ENCODE measurements at places on chromosomes 2 and 18.

- peak; percentile 3 for DNase-seq
These were observed 638 bp downstream of the RPS7 start for GRCh38 chr2:3575534-3576262.

- DNase-seq, result no peak
These were observed 292.8 kb downstream of the LNPK start for GRCh38 chr2:175709248-175709647.

DNA sequence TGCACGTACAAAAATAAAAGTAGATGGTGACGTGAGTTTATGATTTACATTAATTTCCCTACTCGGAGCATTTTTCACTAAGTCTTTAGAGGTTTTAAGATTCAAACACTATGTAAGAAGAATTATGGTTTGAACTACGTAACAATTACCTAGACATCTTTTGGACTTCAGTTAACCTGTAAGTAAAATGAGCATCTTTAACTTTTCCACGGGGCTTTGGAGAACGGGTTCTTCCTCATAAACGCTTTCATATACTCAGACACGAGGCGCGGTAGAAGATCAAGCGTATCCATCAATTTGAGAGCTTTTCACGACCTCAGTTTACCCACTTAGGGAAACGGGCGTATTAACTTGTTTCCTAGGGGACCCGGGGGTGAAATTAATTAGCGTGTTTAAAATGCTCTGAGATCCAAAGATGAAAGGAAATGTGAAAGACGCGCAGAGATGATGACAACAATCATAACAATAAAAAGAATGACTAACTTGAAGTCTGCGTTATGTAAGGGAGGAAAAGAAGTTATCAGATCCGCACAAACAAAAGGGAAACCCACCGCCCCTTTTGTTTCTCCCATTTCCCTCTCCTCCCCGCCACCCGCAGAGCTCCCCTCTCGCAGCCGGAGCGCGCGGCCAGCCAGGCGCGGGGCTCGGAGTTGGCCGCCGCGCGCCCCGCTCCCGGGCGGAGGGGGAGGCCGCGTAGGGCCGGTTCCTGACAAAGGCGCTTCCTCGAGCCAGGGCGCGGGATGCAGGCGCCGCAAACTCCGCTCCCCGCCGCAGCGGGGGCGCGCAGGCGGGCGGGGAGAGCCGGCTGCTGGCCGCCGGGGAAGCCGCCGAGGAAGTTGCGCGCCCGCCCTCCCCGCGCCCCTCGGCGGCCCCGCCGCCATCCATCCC is 807 bp downstream of the PELI1 start:
- DNase-seq, result no peak

DNA sequence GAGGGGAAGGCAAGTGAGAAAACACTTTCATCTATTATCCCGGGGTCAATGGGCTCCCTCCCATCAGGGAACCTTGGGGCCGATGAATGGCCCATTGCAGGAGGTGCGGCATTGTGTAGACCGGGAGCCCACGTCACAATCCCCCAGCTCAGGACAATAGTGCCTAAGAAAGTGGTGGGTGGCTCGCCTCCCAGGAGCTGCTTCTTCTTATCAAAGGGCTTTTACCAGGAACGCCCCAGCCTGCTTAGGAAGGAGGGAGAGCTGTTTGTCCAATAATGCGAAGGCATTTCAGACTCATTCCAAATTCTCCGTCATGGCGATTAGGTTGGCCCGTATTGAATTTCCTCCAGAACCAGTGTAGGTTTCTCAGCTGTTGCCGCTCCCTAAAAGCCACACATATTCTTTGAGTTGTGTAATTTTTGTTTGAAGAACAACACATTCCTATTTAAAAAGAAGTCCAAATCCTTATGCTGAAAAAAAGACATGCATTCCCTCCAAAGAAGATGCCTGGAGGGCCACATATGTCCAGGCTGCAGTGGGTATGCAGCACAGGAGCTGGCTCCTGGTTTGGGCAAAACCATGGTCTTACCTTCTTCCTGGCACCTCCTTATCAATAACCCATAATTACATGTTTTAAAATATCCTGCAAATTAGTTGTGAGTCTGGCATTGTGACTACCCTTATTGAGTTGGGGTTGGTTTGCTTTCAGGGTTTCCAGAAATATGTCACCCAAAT is 264.7 kb downstream of the MYCN start:
- no peak for DNase-seq

- no peak for DNase-seq
These were observed 1.1 kb upstream of the KCTD1 start for GRCh38 chr18:26549263-26550094.

- DNase-seq, result no peak
These were observed 54.7 kb downstream of the VWC2L start for GRCh38 chr2:214465363-214466146.

GRCh38 chr2:27712522-27712921 is 48.8 kb downstream of the SLC4A1AP start:
- no peak for DNase-seq

GRCh38 chr2:39603436-39603835 is 62.3 kb upstream of the TMEM178A start:
- no peak for DNase-seq

DNA sequence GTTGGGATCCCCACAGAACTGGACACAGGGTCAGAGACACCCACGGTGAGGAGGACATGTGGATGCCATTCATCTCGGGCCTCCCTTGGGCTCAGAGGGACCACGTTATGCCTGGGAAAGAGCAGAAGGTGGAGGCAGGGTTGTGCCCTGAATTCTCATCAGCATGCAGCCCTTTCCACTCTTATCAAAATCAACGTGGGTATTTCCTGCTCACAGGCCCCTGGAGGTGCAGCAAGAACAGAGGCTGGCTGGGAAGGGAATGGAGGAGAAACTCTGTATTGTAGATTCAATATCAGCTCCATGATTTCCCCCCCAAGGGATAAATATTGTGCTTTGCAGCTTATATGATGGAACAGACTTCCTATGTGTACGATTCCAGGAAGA is 90.9 kb downstream of the SETBP1 start:
- no peak for DNase-seq

GRCh38 chr2:240467149-240467642 is 31.7 kb downstream of the GPC1 start:
- DNase-seq, result no peak

DNA sequence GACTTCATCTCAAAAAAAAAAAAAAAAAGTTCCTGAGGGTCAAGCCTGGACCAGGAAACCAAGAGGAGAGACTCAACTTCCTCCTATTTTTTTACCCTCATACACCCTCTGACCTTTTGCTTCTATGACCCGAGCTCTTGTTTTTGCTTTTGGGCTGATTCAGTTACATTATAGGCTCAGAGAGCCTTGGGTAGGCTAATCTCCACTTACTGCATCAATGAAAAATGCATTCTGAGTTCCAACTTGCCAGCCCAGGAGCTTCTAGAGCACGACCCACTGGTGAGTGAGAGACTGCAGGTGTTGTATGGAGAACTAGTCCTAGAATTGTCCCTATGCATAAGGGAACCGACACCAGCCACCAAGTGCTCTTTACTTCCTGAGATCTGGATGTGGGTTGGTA is 91.1 kb downstream of the CABLES1 start:
- no peak for DNase-seq

DNA sequence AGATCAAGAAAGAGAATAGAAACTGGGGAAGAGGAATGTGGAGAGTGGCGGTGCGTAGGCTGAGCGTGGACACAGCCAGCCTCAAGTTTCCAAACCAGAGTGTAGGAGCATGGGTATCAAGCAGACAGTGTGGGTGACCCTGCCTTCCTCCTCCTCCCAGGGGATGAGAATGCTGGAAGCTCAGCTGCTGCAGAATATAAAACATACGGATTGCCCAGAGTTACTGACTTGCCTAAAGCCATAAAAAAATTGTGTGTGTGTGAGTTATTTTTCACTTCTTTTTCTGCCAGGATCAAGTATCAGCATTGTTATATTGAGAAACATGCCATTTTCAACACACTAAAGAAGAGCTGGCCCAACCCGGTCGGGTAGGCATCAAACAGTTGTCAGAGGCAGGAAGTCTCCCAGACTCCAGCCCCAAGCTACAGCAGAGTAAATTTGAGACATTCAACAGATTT is 333.3 kb upstream of the ACVR2A start:
- DNase-seq, result no peak

DNA sequence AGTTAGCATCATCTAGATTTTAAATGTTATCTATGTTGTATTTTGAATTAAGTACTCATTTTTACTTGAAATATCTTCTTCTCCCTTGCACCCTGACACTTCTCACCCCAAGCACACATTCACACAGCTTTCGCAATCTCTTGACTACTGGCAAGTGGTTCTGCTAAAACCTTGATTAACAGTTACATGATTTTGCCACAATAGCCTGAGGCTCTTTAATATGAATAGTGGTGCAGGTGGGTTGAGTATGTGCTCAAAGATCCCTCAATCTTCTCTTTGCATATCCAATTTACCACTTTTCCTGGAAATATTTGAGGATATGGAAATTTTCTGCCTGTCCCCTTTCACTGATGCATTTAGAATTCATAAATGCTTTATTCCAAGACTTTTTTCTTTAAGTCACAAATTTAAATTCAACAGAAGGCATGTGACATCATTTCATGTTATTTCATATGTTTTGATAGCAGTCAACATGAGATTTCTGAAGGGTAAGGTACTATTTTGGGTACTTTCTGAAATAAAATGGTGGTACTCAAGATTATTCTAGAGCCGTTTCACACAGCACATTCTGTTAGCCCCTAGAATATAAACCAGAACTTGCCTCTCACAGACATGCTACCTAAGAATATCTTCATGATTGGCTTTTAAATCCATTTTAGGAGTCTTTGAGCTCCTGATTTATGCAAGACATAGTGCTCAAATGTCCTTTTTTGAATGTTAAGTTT is 339.7 kb downstream of the RPRM start:
- DNase-seq, result no peak

- no peak for DNase-seq
These were observed 45.7 kb upstream of the ACAA2 start for GRCh38 chr18:49859021-49859359.

GRCh38 chr2:18630941-18631340 is 41.6 kb upstream of the NT5C1B start:
- no peak for DNase-seq

DNA sequence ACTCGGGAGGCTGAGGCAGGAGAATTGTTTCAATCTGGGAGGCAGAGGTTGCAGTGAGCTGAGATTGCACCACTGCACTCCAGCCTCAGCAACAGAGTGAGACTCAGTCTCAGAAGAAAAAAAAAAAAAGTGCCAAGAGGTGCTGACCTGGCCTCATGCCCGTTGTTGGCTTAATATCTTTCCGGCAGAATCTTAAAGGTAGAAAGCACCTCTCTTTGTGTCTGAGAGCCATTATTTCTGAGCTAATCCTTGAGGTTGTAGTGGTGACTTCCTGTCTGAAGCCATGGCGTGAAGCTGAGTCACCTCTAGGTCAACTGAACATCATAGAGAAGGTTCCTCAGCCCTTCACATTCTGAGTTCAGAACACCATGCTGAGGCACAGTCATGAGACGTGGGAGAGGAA is 60.4 kb downstream of the WDSUB1 start:
- DNase-seq, result no peak

DNA sequence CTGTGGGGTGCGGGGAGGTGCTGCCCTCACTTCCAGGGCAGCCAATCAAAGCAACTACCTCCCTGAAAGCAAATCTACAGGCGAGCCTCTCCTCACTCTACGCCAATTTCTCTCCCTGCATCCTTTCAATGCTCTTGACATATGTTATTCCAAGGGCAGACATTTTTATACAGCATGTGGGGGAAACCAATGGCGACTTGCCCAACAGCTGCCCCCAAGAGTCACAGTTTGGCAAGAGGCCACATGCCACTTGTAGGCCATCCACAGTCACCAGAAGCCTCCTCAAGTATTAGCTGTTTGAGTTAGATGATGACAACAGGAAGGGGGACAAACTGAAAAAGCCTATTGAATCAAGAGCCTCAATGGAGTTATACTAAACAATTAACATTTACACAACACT is 114.6 kb downstream of the MYO5B start:
- DNase-seq, result no peak

DNA sequence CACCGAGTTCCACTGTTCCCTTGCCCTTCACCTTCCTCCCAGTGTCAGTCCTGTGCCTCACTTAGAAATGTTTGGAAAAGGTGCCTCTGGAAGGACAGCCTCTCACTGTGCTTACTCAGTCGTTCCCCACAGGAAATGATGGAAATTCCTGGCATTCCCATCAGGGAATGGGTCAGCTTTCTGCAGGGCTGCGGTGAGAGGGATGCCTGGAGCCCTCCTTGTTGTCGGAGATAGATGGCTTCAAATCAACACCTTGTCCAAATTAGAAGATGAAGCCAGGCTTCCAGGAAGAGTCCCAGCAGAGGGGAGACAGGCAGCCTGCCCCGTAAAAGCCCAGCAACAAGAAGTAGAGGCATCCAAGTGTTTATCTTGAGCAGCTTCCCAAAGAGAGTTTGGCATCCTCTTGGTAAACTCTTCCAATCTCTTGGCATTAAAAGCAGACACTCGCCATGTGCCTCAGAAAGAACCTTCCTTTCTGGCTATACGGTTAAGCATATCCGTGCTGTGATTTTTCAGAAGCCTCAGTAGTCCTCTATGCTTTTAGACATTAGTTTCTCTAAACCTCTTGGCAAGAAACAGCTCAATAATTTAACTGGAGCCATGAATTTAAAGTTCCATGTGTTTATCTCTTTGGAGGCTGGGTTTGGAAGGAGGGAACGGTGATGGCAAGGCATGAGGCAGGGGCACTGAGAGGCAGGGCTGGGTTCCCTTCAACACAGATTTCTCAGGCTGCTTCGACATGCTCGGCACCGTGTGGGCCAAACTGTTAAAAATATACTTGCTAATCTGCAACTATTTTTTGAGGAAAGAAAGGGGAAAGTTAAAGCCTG is 25.1 kb downstream of the COLEC12 start:
- no peak for DNase-seq

DNA sequence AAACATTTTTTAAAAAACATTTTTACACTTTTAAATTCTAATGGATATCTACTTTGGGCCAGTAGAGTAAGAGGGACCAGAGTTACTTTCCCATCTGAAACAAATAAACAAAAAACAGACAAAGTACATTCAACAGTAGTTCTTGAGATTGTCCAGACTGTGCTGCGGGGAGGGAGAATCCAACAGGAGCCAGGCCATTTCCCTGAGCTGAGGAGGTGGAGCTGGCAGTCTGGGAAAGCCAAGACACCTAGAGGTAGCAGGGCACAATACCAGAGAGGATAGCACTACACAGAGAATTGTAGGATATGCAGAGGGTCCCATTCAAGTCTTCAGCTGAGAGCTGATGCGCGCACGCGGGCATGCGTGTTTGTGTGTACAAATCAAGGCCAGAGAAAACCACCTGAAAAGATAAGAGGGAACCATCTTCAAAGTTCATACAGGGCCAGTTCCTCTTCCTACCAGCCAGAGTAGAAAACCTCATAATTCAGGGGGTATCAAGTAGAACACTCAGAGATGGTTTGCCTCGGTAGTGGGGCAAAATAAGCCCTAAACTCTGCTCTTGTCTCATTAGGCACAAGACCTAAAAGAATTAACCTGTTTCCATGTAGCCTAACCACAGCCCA is 44.0 kb downstream of the PTRHD1 start:
- DNase-seq, result no peak

- DNase-seq, result no peak
These were observed 4.3 kb upstream of the SPAG16 start for GRCh38 chr2:213279971-213280370.

GRCh38 chr2:133847591-133847990 is 279.3 kb upstream of the NCKAP5 start:
- DNase-seq, result no peak

Measured in activated naive CD4-positive, alpha-beta T cell (primary cell).